Astrocyte of the hippocampus (primary cell): ENCODE measurements at places on chromosomes 2 and 18.

DNA sequence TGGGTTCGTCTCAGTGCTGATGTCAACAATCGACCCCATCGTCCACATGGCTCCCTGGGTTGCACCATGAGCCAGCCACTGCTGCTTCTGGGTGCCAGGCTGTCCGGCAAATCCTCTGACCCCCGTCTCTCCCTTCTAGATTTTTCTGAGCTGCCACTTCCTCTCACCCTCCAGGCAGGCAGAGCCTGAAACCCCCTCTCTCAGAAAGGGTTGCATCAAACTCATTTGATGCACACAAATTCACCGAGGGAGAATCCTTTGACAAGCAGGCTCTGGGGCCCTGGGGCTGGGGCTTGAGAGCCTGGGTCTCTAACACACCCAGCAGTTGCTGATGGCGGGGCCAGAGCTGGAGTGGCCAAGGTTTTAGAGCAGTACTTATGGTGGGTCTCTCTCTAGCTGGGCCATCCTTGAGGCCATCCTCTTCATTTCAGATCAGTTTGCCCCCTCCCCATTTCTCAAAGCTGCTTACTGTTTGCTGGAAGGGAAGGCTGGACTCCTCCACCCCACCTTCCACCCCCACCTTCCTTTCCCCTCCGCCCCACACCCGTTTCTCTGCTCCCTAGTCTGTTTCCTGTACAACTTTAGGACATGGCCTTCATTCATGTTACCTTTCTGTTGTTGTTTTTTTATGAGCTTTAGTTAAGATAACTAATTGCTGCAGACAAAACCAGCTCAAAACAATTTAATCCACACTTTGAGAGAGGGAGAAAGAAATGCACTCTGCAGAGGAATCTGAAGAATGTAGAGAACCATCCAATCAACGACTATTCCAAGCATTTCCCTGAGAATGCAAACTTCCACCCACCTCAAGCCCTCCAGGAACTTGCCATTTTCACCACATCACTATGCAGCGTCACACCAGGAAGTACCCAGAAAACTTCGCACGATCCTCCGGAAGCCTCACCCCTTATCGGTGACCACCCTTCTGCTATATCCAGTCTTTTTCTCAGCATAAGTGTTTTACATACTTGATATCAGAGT, 69.5 kb downstream of the ARL4C start:
- peak; percentile 95 for DNase-seq

GRCh38 chr2:26380281-26380680, 21.4 kb upstream of the DRC1 start:
- DNase-seq = no peak

DNA sequence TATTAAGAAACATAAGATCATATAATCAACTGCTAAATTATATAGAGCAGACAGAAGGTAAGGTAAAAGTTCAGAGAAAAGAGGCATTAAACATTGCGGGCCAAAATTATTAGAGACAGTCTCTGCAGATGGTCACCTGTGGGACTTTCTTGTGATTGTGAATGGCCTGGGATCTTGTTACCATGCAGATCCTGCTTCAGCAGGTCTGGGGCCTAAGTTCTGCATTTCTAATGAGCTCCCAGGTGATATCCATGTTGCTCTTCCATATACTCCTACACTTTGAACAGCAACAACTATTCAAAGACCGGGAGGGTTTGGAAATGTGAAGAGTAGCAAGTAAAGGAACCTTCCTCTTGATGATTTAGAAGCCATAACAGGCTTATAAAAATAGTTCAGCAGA, 8.5 kb upstream of the ETAA1 start:
- no peak for DNase-seq

- DNase-seq = no peak
Measured at GRCh38 chr18:12291690-12292089, 16.4 kb upstream of the TUBB6 start.

DNA sequence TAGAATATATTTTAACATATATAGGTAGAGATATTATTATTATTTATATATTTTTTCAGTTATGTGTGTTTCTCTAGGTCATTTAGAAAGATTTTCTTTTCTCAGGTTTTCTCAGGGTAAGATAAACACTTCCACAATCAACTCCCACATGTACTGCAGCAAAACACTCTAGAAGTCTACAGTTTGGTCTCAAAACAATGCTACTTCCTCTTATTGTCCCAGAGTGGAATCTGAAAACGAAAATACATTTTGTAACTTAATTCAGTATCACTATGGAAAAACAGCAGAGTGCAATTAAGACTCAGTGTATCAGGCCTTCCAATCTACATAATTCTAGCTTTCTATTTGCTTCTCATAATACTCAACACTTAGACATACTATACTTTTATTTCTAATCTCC, 190.1 kb upstream of the SLC35G4 start:
- DNase-seq = no peak

DNA sequence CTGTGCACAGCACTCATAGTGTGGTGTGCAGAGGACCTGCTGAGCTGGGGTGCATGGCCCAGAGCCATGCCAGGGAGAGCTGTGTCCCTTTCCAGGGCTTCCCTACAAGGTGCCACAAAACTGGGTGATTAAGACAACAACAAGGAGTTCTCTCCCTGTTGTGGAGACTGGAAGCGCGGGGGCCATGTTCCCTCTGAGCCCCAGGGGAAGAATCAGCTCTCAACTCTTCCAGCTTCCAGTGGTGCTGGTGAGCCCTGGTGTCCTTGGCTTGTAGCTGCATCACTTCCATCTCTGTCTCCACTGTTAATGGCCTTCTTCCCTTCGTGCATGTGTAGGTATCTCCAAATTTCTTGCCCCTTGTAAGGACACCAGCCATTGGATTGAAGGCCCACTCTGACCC, 73.3 kb downstream of the CABLES1 start:
- DNase-seq = no peak

- DNase-seq = no peak
Measured at GRCh38 chr2:28094739-28095138, 204.2 kb downstream of the BABAM2 start.

DNA sequence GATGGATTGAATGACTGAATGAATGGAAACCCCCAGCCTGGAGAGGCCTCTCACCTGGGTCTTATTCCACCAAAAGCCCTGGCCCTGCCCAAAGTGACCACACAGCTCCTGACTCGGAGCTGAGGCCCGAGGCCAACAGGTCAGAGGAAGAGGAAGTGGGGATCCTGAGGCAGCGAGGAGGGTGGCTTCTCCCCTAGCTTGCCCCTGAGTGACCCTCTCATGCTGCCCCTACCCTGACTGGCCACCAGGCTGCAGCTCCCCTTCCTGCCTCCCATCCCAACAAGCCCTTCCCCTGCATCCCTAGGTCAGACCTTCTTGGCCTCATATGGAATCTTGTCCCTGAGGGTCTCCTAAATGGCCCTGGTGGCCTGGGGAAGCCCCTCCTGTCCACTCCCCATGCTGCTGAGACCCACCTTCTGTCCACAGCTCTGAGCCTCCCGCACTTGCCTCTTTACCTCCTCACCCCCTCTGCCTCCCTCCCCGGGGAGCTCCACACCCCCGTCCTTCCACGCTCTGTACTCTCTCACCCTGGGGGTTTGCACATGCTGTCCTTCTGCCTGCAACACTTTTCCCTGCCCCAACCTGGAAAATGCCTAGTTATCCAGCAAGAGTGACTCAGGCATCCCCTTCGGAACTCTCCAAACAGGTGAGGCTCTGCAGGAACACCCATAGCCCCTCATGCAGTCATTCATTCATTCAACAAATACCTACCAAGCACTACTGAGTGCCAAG, 134.8 kb upstream of the HDAC4 start:
- DNase-seq = no peak

DNA sequence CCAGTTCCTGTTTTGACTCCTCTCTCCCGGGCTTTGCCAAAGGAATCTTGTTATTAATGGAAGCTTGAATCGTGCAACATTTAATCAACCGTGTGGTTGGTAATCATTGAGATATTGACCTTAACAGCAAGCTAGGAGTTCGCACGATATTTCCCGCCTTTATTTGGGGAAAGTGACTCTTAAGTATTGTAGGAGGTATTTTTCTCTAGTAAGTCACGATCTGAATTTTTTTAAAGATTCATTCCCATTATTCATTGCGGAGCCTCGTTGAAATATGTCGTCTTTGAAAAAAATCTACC, 663 bp downstream of the NUP35 start:
- DNase-seq = no peak

- DNase-seq = peak; percentile 9
Measured at GRCh38 chr18:11570769-11571412, 38.5 kb upstream of the SLC35G4 start.

GRCh38 chr2:27408601-27409320, 630 bp downstream of the PPM1G start:
- no peak for DNase-seq

GRCh38 chr2:182170341-182170740, 184.7 kb downstream of the PPP1R1C start:
- no peak for DNase-seq

GRCh38 chr18:54742120-54742519, 86.2 kb upstream of the RAB27B start:
- no peak for DNase-seq

DNA sequence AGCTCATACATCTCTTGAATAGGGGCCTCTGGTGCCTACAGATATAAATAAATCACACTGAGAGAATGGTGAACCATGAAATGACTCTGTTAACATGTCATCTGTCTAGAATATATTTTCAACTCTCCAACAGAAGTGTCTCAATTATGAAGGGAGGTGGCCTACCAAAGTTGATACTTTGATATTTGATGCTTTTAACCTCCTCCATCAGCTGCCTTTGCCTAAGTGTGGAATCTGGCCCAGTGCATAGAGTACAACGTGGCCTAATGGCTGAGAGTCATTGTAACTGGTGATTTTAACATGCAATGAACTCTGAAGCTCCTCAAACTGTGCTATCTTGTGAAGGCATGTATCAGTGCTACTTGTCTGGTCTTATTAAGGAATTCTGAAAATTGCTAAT, 93.4 kb downstream of the MYO3B start:
- peak; percentile 34 for DNase-seq

DNA sequence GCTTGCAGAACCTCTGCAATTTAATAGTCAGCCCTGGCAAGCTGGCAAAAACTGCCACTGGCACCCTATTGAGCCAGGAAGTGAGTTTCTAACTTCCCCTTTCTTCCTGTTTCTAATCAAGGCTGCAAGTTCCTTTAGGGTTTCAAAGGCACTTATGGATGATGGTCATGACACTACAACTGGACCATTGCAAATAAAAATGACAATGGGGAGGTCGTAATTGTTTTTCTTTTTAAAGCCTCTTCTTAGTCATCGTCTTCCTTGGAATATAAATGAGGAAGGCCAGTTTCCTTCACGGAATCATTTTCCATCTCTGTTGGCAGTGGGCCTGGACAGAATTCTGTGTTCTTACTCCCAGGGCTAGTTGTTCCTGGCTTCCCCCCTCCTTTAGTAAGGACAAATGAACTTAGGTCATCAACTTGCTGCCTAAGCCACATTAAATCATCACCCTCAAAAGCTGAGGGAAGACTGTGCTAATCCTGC, 35.8 kb downstream of the SH3RF3 start:
- DNase-seq = peak; percentile 76

DNA sequence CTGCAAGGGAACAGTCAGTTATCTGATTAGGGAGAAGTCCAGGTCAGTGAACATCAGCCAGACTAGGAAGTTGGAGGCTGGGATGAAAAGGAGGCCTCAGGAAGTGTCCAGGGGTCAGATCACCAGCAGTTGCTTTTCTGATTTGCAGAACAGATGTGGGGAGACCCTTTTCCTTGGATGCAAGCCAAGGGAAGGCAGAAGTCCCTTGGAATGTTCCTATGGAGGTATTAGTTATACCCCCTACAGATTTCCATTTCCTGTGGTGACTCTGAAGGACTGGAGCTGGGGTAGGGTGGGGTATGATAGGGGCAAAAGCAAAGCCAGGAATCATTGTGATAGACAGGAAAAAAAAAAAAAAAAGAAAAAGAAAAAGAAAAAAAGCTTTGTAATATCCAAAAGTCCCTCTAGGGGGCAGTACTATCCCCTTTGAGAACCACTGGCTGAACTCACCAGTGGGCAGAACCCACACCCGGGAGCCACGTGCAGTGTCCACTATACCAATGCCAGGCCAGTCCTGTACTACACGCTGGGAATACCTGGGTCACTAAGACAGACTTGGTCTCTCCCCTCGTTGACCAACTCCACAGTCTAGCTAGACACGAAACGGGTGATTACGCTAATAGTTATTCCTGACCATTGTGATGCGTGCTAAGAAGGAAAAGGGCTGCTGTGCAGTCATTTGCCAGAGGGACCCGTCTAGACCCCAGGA, 7.4 kb downstream of the DYSF start:
- DNase-seq = no peak

DNA sequence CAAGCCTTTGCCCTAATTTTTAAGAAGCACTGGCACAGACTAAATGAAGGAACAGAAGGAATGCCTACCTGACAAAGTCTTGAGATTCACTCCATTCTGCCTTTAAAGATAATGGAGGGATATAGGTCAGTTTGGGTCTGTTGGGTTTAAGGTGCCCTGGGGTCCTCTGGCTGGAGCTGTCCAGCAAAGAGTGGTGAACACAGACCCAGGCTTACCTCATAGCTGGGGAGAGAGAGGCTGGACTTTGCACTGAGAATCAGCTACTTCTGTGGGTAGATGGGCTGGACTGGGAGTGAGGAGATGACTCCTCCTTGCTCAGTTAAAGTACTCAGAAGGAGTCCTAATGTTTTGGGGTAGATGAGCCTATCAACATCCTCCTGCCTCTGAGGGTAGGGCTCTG, 64.4 kb upstream of the CXCR4 start:
- DNase-seq = no peak

GRCh38 chr2:201618744-201619662, 24.3 kb downstream of the TMEM237 start:
- peak; percentile 66 for DNase-seq

DNA sequence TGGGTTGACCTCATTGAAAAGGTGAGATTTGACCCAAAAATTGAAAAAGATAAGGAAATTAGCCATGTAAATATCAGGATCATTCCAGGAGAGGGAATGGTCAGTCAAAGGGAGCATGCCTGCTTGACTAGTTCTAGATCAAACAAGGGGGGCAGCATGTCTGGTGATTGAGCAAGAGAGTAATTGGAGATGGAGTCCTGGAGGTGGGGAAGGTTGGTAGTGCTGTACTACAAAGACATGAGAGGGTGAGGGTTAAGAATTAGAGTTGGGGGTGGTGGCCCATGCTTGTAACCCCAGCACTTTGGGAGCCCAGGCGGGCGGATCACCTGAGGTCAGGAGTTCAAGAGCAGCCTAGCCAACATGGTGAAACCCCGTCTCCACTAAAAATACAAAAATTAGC, 2.0 kb downstream of the MRPL30 start:
- DNase-seq = no peak

DNA sequence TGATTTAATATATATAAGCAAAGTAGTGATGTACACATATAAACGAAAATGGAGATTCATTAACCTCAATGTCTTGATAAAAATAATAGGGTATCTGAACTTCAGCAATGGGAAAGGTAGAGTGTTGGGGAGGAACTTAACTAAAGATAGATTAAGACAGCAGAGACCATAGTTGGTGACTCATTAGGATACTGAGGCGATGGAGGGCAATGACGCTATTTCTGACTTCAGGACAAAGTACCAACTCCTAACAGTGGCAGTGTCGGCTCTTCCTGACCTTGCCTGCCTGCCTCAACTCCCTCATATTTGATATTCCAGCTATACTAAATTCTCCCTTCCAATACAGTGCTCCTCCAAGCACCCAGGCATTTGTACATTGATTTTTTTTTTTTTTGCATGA, 98.6 kb downstream of the CDH2 start:
- DNase-seq = no peak

- no peak for DNase-seq
Measured at GRCh38 chr2:12722447-12723316, 5.9 kb downstream of the TRIB2 start.
